ENCODE measurements at places on chromosomes 5 and 9.

DNA sequence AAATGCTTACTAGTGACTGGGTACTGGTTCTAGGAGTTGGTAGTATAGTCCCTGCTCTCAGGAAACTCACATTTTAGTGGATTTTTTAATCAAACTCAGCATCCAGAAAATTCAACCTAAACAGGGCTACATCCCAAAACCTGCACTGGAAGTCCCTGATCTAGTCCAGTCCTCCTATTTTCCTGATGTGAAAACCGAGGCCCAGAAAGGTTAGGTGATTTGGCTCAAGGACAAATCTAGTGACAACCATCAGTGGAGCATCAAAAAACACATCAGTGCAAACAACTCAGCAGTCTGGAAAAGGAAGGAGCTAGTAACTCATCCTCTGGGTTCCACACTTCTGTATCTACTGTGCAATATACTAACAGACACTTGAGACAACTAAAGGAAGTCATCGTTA lies 38.2 kb downstream of the SERINC5 start:
- DNase-seq: no peak

GRCh38 chr5:36397901-36398536 lies 96.3 kb upstream of the RANBP3L start:
- no peak for DNase-seq

GRCh38 chr5:15074651-15075050 lies 203.1 kb upstream of the ANKH start:
- DNase-seq: no peak

DNA sequence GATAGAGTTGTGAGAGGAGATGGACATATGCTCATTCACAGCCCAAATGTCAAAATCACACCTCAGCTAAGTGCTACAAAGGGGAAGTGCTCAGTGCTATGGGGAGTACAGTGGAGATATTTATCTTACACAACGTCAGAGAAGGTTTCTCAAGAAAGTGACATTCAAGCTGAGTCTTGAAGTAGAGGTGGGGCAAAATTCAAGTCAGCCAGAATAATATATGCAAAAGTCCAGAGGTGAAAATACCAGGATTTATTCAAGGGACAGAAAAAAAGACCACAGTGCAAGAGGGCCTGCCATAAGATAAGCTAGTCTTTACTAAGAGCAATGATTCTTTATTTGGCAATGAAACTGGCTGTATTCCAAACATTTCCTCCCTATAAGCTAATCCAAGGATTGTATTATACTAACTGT lies 327.8 kb upstream of the PIK3R1 start:
- no peak for DNase-seq

- no peak for DNase-seq
Measured at GRCh38 chr5:96120120-96120519, 158.5 kb upstream of the ELL2 start.

DNA sequence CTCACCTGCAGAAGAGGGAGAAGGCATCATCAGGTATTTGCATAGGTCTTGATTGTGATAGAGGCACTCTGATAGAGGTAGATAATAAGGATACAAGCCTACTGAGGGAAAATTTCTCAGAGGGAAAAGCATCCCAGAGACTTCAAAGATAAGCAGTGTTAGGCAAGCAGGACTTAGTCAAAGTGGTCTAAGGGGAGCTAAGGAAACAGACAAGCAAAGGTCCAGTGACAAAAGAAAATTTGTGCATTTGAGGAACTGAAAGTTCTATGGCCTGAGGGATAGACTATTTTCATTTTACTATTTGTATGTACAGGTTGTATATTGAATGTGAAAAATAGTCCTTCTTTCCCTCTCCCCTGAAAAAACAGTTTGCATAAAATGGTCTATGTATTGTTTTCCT lies 27.4 kb downstream of the OXCT1 start:
- no peak for DNase-seq

All from GOT3 (cell line).